Stimulated activated CD4-positive, alpha-beta T cell treated with anti-CD3 and anti-CD28 coated beads, Interleukin-15, amount 100 ng/mL, for 24 hours (primary cell): ENCODE measurements at places on chromosomes 2 and 18.

- no peak for DNase-seq
Observed at GRCh38 chr2:181022652-181023051, 42.2 kb downstream of the UBE2E3 start.

- no peak for DNase-seq
Observed at GRCh38 chr2:49933711-49934110, 779.4 kb upstream of the FSHR start.

DNA sequence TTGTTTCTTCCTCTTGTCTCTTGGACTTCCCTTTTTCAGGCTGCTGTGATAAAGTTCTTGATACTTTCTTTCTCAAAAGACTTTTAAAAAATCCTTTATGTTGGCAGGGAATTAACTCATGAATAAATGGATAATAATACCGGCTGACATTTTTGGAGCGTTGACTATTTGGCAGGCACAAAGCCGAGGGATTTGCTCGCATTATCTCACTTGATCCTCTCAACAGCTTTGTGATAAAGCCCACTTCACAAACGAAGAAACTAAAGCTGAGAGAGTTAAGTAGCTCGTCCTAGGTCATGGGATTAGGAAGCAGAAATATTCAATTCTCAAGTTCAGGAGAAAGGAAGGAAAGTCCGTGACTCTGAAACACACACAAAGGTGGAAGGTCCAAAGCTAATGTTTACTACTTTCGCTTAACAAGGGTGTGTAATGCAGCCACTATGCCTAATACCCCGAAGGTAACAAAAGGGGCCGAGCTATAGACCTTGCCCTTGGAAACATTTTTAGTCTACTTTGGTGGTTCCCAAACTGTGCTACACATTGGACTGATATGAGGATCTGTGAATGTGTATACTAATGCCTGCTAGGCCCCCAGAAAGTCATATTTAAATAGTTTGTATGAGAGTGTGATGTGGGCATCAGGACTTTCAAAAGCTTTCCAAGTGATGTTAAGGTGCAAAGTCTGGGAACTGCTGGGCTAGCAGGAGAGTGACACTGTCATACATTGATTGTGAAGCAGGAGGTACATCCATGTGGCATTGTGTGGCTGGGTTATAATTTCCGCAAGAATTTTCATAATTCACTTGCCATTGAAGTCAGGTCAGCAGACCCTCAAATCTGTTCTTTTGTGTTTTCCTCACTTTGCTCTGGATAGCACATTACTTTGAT lies 508.4 kb downstream of the PLCL1 start:
- no peak for DNase-seq

DNA sequence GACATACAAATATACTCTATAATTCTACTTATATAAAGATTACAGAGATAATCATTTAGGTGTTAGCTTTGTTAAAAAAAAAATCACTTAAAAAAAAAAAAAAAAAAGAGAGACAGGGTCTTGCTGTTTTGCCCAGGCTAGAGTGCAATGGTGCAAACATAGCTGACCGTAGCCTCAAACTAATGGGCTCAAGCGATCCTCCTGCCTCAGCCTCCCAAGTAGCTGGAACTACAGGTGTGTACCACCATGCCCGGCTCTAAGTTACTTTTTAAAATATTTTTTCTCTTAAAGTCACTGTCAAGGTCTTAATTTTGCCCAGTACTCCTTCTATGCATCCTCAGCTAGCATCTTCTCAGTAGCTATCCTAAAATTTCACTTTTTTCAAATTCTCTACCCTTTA lies 77.2 kb upstream of the SLC25A52 start:
- no peak for DNase-seq

- DNase-seq = no peak
Observed at GRCh38 chr2:21256006-21256405, 132.2 kb downstream of the TDRD15 start.

- DNase-seq = no peak
Observed at GRCh38 chr2:128729051-128729450, 410.4 kb upstream of the HS6ST1 start.

DNA sequence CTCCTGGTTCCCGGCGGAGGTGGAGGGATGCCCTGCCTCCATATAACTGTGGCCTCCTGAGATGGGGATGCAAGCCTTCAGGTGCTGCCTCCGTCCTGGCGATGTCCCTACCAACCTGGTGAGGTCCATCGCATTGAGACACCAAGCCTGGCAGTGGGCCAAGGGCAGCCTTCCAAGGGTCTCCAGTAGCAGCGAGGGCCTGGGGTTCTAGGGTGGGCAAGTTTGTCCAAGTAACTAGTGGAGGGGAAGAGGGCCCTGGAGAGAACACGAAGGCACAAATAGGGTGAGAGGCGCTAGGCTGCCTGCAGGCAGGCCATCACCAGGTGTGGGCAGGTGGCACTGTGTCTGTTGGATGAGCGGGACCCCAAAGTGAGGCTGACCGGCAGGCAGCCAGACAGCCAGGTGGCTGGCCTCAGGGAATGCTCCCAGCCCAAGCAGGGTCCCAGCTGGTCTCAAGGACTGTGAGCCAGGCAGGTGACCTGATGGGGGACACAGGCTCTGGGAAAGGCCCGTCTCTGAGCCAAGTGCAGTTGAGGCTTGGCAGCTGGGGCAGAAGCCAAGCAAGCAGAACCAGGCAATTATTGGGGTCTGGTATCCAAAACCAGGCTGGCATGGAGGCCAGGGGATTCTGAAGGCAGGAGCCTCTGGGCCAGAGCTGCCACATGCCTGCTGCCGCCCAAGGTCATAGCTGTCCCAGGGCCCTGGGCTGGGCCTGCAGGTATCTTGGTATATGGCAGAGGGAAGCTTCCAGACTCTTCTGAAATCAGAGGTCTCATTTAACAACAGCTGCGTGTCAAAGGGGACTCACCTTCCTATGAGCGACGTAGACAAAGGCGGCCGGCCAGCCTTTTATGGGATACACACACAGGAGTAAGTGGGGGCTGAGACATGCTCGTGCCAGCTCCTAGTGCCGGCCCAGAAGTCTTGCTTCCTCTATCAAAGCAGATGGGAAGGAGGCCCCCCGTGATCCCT lies 23.4 kb downstream of the RAMP1 start:
- DNase-seq = no peak

GRCh38 chr2:177262092-177262491 lies 2.4 kb downstream of the NFE2L2 start:
- DNase-seq = no peak

- DNase-seq = no peak
Observed at GRCh38 chr18:54873884-54874255, 45.6 kb downstream of the RAB27B start.

DNA sequence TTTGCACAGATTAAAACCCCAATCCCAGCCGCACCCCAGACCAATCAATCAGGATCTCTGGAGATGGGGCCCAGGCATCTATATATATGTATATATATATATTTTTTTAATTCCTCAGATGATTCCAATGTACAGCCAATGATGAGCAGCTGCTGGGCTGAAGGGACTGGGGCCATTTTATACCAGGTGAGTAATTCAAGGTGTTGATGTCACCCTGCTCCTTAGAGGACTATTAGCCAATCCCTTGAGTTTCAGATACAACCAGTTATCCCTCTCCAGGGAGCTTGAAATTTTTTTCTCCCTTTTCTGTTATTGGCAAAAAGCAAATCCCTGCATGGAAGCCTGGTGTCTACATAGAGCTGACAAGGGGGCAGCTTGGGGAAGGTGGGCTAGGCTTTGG lies 59.8 kb downstream of the MCFD2 start:
- no peak for DNase-seq

DNA sequence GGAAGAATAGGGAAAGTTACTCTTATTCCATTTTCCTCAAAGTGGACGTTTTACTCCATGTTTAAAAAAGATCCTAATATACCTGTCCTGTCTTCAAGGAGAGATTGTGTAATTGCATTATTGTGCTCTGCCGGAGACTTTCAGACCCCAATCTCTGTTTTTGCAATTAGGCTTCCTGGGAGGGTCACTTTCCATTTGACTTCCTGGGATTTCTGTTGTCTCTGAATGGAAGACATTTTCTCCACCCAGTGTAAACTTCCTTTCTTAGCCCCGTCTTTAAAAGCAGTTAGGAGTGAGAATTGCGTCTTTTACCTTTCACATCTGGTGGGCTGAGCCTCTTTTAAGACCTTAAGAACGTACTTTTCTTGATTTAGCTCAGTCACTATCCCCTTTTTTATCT lies 63.0 kb downstream of the ZNF532 start:
- no peak for DNase-seq

DNA sequence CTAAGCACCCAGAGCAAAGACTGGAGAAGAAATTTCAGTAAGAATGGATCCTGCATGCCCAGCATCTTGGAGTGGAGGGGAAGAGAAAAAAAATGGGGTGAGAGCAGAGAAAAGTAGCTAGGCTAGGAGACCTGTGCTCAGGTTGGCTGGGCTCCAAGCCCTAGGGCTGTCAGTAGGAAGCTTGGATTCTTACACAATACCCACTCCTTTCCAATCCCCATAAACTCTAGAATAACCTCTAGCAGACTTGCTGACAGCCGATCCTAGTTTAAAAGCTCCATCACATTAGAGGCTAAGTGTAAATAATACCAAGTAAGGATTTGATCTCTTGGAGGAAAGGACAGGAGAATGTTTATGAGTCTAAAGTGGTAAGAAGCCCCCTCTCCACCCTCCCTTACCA lies 46.2 kb upstream of the NABP1 start:
- DNase-seq = no peak

- no peak for DNase-seq
Observed at GRCh38 chr18:62033207-62033606, 140.4 kb upstream of the RNF152 start.

DNA sequence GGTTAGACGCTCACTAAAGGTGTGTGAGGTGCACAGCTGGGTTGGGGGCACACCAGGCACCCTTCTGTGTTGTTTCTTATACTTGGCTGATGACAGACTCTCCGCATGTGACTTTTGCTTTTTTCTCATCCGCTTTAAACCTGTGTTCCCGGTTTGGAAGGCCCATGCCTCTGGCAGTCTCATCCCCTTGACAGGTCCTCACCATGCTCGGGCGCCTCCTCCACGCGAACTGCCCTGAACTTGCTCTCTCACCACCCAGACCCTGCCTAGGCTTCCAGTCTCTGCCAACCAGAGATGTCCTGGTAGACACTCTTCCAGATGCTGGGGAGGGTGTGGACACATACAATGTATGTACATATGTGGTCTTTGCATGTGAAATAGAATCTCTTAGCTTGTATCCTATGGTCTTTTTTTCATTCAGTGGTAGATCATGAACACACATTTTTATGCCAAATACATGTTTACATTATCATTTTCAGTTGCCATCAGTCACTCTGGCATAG lies 79.8 kb downstream of the LIMS1 start:
- DNase-seq = no peak

GRCh38 chr18:41371156-41372045 lies 583.6 kb upstream of the PIK3C3 start:
- DNase-seq = no peak

DNA sequence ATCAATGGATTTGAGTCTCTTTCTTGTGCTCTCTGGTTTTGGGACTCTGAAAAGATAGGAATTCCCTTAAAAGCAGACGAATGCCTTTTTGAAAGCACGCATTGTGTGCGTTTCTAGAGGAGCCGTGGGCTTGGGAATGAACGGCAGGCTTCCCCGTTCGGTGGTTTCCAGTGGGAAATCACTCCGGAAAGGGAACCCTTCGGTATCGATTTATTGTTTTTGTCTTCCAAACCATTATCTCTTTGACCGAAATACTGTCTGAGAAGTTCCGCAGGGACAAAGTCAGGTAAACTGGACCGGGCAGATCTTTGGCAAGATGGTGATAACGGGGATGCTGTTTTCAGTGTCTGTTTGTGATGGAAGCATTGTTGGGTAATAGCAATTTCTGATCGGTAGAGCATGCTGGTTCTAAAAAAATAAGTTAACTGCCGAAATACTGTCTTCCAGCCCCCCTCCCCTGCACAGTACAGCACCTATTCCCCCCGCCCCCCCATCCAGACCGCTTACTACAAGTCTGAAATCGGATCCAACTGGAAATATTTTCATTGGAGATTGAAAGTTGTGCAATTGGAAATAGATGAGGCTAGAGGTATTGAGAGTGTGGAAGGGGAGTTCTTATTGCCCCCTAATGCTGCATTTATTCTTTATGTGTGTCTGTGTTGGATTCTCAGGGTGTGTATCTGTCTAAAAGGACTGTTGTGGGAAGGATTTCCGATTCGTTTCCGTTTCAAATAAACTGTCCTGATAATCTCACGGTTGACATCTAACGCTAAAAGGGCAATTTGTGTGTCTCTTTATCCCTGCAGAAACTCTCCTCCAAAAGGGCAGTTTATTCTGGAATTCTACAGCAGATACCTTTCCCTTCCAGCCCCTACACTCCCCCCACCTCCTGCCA lies 635 bp downstream of the SETBP1 start:
- DNase-seq = no peak
